ENCODE measurements at places on chromosomes 5 and 9.
A peak's percentile ranks its signal among the peaks of the same experiment; 100 is the strongest.

GRCh38 chr5:132826424-132827082, 3.9 kb downstream of the SHROOM1 start:
- DNase-seq: no peak

DNA sequence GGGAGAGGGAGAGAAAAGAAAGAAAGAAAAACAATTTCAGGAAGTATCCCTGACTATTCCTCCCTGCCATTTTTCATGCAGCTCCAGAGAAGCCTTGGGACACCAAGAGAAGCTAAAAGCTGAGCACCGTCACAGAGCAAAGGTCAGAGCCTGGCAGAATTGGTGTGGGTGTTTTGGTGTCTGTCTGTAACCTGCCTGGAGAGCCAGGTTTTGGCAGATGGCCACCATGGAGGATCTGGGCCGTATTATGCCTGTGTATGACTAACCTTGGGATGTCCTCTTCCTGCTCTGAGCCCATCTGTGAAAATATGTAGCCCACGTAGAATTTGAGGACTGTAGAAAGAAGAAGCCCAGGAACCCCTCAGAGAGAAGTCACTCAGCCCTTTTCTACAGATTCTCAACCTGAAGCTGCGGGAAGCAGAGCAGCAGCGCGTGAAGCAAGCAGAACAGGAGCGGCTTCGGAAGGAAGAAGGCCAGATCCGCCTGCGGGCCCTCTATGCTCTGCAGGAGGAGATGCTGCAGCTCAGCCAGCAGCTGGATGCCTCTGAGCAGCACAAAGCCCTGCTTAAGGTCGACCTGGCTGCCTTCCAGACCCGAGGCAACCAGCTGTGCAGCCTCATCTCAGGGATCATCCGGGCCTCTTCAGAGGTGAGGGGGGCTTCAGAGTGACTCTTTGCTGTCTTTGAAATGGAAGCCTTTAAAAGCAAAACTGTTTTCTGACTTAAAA, 18.8 kb downstream of the GLE1 start:
- DNase-seq: no peak

- DNase-seq: no peak
These were observed 10.8 kb downstream of the SH3PXD2B start for GRCh38 chr5:172443441-172444109.

DNA sequence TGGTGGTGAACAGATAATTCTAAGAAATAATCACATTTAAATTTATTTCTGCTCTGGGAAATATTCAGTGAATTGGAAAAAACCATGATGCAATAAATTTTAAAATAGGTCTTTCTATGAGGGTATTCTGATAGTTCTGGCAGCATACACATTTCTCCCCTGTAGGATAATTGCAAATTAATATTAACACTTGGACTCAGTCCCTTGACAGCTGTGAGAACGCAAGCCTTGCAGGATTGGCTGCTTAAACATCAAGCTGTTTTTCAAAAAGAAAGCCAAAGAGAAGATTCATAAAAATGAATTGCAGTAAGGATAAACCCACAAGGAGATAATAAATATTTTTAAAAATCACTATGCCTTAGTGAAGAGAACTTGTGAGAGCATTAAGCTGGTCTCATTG, 180.0 kb downstream of the MTRR start:
- DNase-seq: no peak

DNA sequence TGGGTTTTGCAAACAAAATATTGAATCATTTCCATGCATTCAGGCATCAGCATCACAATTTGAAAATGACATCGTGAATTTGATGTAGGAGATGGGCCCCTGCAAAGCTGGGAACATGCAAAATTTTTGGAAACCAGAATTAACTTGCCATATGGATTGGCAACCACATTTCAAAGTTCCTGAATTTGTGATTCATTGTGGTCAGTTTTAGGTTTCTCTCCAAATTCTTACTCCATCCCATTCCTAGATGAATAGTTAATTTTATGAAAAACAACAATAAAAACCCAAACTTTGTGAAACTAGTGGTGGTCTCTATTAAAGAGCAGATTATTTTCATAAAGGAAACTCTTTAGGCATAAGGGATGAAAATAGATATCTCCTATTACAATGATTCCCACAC, 107.8 kb upstream of the SLIT3 start:
- no peak for DNase-seq

- DNase-seq: no peak
These were observed 59.0 kb downstream of the ZNF622 start for GRCh38 chr5:16406630-16407029.

DNA sequence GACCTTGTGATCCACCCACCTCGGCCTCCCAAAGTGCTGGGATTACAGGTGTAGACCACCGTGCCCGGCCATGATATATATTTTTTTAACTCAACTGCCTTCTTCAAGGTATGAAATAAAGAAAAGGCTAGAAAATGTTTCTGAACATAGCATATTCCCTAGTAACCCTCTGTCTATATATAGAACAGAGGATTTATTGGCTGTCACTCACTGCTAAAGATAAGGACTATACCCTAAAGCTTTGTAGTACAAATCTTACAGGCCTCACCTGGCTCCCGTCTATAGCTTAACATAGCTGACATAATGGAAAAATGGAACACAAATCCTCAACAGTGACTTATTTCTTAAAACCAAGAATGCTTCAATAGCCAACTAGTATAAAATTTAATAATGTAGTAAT, 14.2 kb downstream of the SGTB start:
- no peak for DNase-seq

DNA sequence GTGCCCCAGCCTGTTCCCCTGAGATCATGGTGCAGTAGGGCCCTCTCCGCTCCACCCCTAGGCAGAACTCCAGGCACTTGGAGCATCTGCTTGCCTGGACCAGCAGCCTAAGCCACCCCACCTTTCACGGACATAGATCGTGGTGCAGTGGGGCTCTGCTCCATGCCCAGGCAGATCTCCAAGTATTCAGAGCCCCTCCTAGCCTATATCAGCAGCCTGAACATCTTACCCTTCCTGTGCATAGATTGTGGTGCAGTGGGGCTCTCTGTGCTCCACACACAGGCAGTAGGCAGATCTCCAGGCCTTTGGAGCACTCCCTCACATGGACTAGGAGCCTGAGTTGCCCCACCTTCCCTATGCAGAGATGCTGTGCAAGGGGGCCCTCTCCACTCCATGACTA, 103.0 kb downstream of the GLIS3 start:
- no peak for DNase-seq

DNA sequence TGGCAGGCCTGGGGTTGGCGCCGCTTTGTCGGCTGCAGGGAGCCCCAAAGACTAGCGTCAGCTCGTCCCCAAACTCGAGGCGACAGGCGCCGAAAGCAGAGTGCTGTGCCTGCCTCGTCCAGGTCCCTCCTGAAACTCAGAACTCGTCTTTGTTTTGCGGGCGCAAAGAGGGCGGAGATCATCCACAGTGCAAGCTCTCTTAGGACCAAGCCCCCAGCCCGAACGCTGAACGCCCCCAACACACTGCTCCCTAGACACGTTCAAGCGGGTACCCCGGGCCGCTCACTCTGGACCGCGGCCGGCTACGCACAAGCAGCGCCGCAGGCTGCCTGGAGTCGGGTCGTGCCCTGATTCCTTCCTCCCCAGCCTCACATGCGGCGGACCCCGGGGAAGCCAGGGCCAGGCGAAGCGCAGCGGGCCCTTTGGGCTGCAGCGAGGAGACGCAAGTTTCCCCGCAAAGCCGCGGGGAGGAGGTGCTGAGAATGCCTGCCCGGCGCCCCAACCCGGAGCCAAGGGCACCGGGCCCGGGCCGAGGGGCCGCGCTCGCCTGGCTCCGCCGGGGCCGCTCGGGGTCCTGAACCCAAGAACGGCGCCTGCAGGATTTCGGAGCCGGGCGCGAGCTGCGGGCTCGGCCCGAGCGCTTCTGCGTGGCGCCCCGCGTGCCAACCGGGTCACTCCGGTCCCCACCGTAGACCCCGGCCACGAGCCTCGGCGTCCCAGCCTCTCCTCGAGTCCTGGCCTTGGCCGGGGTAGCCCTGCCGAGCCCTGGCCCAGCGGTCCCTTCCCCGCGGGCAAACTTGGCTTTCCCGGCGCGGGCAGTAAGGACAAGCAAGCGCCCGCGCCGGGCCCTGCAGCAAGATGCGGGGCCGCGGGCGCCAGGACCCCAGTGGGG, 738 bp downstream of the FSTL4 start:
- DNase-seq: no peak

DNA sequence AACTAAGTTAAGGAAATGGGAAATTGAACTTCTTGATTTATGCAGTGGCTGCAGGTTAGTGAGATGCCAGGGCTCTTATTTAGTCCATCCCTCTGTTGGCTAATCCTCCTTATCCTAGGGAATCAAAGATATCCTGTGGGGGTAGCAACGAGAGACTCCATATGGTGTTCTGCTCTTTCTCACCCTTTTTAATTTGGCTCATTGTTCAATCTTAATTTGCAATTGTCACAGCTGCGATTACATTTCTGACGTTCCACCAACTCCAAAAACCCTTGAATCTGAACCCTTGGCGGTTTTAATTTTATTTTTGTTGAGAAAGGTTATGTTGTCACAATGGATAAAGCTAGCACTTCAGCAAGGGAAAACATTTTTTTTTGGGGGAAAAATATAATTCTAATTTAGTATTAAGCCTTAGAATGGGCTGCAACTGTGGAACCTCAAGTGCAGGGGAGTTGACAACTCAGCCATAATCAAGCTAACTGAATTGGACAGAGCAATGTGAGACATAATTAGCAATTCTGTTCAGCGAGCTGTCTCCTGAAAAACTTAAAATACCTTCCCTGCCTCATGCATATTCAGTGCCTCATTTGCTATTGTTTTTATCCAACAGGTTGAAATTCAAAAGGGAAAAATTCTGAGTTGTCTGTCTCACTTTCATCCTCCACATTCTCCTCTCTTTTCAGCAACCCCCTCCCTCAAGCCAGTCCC, 91.3 kb downstream of the MAT2B start:
- DNase-seq: no peak

DNA sequence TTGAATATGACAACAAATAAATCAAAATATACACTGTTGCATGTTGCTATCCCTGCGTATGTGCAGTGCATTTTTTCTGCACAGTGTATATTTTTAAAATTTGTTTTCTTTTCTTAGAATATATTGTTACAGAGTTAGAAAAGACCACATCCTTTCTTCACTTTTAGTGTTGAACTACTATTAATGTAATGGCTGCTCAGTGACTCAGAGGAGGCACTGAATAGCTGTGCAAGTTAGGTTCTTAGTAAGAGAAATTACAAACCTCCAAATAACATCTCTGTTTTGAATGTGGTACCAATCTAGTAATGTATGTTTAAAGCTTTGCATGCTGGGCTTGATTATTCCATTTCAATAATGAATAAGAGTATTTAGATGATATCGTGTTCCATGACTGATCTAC, 208.9 kb upstream of the PRR16 start:
- no peak for DNase-seq

DNA sequence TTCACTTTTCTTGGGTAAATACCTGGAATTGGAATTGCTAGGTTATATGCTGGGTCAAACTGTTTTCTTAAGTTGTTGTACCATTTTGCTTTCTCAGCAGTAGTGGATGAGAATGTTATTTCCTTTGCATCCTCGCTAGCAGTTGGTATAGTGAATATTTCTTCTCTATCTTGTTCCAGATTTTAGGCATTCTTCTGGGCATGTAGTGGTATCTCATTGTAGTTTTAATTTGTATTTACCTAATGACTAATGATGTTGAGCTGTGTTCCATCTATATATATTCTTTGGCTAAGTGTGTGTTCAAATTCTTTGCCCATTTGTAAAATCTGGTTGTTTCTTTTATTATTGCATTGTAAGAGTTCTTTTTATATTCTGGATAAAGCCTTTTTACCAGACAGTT, 333.3 kb downstream of the MAT2B start:
- no peak for DNase-seq

DNA sequence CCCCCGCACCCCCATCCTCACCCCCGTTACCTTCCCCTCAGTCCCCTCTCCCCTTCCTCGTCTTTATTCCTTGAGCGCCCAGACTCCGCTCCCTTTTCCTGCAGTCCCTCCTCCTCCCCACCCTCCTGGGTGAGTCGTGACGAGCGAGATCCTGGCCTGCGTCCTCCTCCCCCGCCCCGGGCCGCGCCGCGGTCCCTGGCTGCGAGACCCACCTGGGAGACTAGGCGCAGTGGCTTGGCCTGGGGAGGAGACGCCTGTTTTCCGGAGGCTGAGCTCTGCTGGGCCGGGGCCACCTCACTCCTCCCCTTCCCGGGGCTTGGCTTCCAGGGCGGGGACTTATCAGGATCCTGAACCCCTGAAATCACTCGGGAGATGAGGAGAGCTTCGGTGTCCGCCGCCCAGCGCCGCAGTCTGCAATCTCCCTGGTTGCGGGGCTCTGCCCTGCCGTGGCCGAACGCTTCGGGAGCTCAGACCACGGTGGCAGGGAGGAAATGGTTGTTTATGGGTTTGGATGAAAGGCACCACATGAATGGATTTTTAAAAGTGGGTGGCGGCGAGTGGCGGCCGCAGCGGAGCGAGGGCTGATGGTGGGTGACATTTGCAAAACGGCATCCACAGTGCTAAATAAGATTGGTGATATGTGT, 984 bp downstream of the STXBP1 start:
- DNase-seq: no peak

DNA sequence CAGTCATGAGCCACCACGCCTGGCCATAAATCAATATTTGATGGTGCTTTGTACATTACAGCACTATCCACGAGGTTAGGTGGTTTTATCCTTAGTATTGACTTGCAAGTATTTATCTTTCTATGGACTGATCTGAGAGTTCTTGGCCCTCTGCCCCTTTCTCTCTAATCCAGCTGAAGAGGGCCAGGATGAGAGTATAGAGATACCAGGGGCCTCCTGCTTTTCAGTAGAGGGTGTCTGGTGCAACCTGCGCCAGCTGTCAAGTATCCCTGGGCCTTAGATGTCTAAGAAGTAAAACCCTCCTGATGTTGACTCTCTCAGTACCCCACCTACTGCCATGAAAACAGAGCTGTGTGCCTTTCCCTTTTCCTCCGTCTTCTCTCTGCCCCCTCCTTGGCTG, 153.4 kb downstream of the SLIT3 start:
- no peak for DNase-seq

GRCh38 chr5:56064984-56065383, 70.2 kb upstream of the IL6ST start:
- DNase-seq: no peak

GRCh38 chr5:155878991-155879575, 447.9 kb upstream of the SGCD start:
- no peak for DNase-seq

GRCh38 chr5:145157841-145158240, 677.3 kb downstream of the PRELID2 start:
- no peak for DNase-seq

GRCh38 chr5:463952-464351, 21.0 kb downstream of the EXOC3 start:
- no peak for DNase-seq

GRCh38 chr5:72790186-72790585, 26.3 kb upstream of the TNPO1 start:
- peak; percentile 10 for DNase-seq

All from epithelial cell of prostate (primary cell).